ENCODE measurements at places on chromosomes 13 and 19.

- DNase-seq: no peak
Measured at GRCh38 chr19:28294395-28294794, 918.6 kb downstream of the UQCRFS1 start.

- DNase-seq: no peak
Measured at GRCh38 chr13:49498206-49498605, 2.5 kb downstream of the PHF11 start.

- DNase-seq: peak; percentile 23
Measured at GRCh38 chr19:5828661-5829566, 10.6 kb downstream of the FUT6 start.

DNA sequence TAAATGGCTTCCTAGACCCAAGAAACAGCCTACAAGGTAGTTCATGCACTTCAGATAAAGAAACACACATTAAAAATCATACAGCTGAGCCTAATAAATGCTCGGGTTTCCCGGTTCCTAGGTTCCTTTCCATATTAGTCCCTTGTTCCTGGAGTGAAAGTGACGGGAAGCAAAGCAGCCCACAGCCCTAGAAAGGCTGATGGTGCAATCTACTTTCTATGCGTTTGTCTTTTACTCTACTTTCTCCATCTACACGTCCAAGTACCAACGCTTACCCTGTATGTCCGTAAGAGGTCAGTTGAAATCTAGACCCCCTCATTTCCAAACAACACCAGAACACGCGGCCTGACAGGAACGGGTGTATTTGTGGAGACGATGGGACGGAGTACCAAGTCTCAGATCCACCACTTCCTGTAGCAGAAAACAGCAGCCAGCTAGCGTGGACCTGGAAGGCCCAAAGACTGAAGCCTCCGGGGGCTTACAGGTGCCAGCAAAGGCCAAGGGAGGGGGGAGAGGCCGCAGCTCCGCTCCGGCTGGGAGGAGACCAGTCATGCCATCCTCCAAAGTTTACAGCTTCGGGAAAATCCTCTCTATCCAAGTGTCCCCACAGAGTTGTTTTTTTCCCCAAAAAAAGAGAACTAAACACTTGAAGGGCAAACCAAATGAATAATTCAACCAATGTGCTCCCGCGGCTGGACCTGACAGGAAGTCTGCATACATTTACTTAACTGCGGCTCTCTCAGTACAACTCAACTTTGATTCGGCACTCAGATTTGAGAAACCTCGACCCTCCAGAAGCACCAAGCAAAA, 34.1 kb downstream of the STK24 start:
- DNase-seq: no peak

DNA sequence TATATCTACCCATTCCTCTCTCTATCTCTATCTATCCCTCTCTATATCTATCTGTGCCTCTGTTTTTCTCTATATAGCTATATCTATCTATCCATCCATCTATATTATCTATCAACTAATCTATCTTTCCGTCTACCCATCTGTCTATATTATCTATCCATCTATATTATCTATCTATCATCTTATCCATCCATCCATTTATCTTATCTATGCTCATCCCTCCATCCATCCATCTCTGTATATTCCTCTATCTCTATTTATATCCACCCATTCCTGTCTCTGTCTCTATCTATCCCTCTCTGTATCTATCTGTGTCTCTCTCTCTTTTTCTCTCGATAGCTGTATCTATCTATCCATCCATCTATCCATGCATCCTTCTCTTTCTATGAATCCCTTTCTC, 14.2 kb downstream of the PTGER1 start:
- DNase-seq: no peak

DNA sequence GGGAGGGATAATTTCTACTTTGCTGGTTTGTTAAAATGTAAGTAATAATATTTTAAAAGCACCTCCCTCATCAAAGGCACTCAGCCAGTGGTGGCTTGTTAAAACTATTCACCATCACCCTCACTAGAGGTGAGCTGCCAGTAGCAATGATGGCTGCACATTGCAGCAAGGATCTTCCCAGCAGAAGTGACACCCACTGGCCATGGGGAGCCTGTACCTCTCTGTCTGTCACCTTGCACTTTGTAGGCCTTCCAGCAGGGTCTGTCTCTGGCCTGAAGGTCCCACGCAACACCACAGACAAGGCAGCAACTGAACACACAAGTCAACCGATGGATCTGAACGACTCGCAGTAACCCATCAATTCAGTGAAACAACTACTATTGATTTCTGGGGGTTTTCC, 47.3 kb upstream of the C13orf42 start:
- DNase-seq: no peak

Measured in naive thymus-derived CD8-positive, alpha-beta T cell (primary cell).